Lower lobe of right lung (tissue), 2 donors: ENCODE measurements at places on chromosomes 6 and 20.
A peak's percentile ranks its signal among the peaks of the same experiment; 100 is the strongest.

- no peak for DNase-seq
Measured at GRCh38 chr6:81241126-81242041, 511.1 kb downstream of the TENT5A start.

- DNase-seq: no peak
Measured at GRCh38 chr6:148203970-148204369, 138.7 kb upstream of the SASH1 start.

- no peak for DNase-seq
Measured at GRCh38 chr6:159444056-159444760, 248.8 kb downstream of the SOD2 start.

DNA sequence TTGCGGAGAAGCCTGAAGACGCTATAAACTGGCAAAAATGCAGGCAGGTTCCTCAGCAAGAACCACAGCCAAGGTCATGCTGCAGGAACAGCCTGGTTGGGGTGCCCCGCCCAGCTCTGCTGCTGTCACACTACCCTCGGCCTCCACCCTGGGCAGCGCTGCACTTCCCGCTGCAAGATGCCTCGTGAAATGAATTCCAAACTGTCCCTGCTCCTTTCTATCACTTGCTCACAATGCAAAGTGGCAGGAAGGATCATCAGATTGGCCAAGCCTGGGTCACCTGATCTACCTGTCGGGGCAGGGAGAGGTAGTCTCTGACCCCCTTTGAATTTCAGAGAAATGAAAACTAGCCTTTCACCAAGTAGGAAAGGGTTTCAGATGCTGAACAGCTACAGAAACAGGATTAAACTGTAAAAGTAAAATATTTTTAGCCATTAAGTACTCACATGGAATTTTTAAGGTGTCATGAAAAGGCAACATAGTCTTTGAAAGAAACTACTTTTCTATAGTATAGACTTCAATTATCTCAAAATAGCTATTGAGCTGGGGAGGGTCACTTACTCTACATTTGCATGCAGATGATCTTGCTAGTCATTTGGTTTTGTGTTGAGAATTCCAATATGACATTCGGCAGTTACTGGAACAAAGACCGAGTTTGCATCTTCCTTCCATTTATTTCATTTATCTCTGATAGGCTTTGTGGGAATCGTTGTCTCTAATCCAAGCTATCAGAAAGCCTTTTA lies 236.4 kb upstream of the ASCC3 start:
- DNase-seq: no peak

- no peak for DNase-seq
Measured at GRCh38 chr6:149277621-149278020, 39.9 kb upstream of the TAB2 start.

- no peak for DNase-seq
Measured at GRCh38 chr6:130159956-130160355, 62.8 kb downstream of the SAMD3 start.

DNA sequence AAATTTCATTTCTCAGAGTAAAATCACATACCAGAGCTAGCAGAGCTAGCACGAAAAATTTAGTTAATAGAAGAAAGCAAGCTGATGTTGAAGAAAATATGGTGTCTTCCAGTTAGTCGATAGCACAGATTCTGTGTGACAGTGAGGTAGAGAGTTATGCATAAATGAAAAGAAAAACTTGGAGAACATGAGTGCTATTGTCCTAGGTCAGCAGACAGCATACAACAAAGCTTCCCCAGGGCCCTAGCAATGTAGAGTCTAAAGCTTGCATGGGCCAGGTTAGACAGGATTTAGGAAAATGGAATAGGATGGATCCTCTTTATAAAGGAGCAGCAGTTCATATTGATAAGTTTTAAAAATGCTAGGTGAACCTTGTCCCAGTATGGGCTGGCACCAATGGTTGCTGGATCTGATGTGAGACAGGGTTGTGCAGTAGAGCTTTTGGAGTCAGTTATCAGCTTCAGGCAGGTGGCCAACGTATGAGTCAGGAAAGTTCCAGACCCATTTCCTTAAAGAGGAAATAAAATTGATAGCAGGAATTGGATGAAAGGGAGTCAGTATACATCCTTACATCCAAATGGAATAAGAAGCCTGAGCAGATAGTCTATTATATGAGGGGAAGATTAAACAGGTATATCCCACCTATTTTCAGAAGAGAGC lies 277.2 kb downstream of the FRK start:
- DNase-seq: no peak

- no peak for DNase-seq
Measured at GRCh38 chr6:628766-629165, 28.1 kb downstream of the HUS1B start.

DNA sequence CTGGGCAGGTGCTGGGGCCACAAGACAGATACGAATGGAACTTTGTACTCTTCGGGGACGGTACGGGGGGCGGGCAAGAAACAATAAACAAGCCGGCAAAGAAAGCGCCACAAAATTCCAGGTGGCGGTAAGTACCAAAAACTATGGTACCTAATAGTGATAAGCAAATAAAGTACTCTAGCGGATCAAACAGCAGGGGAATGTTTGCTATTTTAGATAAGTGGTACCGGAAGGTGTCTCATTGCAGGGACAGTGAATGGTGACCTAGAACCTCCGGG lies 15.1 kb upstream of the RIPK1 start:
- DNase-seq: no peak

DNA sequence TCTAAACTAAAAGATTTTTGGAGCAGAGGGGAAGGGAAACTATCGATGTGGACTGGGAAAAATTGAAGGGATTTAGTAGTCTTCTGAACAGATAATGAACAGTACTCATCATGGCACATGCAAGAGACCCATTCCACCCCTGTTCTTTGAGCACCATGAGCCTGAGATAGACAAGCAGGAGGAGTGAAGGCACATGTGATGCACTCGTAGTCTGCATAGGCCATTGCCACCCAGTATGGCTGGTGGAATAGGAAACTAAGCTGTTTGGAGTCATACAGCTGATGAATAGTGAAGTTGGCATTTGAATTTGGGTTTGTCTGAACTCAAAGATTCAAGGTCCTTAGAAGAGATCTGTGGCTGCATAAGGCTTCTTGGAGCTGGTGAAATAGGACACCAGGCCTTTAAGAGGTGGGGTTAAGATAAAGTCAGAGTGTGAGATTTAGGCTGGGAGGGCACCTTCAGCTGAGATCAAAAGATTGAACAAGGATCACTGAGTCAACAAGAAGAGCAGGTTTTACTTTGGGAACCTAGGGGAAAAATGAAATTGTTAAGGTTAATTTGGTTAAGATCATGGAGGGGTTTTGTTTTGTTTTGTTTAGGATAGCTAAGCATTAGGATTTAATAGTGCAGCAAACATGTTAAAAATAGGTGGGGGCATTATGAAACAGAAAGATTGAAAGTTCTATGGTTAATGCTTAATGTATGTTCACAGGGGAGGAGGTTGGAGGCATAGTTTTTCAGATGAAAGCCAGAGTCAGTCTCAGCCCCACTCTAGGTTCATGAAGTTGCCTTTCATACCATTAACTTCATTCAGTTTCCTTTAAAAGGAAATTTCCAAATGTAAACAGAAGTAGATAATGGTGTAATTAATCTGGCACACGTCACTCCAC lies 148.8 kb downstream of the ARID1B start:
- no peak for DNase-seq

DNA sequence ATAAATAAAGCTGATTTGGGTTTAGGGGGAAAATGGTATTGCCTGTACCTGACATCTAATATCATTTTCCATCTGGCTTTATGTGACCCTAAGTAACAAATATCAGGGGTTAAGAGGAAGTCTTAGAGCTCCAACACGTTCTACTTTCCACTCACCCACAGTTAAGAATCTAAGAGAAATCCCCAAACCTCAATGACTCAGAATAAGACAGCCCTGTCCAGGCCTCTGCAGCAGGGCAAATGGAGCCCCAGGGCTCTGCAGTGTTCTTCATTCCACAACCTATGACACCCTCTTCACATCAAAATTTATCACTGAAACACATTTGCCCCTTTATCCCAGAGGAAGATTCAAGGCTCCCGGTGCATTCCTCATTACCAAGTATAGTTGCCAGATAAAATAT lies 20.3 kb upstream of the TENT5A start:
- DNase-seq: no peak

- DNase-seq: no peak
Measured at GRCh38 chr6:36666287-36666686, 12.2 kb upstream of the CDKN1A start.

GRCh38 chr20:10359621-10360040 lies 74.4 kb downstream of the MKKS start:
- DNase-seq: no peak

GRCh38 chr6:168562576-168563151 lies 121.7 kb downstream of the SMOC2 start:
- no peak for DNase-seq

GRCh38 chr6:89536231-89536630 lies 102.3 kb downstream of the LYRM2 start:
- DNase-seq: no peak

DNA sequence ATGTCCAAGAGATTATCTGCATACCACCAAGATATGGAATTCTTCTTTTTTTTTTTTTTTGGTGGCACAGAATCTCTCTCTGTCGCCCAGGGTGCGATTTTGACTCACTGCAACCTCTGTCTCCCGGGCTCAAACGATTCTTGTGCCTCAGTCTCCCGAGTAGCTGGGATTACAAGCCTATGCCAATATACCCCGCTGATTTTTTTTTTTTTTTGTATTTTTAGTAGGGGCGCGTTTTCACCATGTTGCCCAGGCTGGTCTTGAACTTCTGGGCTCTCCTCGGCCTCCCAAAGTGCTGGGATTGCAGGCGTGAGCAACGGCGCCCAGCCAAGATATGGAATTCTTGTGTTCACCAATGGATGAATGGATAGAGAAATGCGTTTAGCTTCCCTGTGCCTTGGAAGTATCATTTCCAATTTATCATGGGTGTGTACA lies 31.0 kb downstream of the POM121L2 start:
- DNase-seq: no peak

DNA sequence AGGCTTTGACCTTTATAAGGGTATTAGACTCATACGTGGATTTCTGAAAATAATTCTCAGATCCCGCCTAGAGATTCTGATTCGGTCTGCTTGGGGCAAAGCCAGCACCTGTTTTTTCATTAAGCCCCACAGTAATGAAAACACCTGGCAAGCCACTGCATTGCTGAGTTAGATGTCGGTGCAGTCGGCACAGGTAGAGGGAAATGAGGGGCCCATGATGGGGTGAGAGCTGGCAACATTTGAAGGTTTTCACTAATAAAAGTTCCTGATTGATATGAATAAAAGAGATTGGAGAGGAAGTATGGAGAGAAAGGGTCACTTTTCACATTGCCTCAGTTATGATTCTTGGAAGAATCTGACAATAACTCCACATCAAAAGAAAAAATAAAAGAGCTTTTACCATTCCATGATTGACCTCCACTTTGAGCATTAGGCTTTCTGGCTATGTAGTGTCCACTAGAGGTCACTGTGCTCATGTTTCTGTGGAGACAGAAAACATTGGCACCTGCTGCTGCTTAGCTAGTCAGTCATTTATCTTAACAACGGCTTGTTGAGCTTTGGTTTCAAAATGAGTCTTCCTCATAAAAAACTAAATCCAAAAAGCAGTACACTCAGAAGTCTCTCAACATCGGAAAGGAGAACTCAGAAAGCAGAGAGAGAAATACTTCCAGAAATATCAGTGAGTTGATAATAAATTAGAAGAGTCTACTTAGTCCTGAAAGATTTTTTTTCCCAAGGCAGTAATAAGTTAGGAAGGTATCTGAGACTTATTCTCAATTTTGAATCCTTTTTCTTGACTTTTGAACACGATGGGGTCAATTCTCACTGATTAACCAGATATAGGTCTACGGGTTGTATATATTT lies 53.3 kb upstream of the KLHL31 start:
- no peak for DNase-seq

- no peak for DNase-seq
Measured at GRCh38 chr6:134402372-134402984, 84.6 kb upstream of the SGK1 start.

- no peak for DNase-seq
Measured at GRCh38 chr6:153568628-153569027, 437.5 kb upstream of the RGS17 start.

GRCh38 chr6:10403385-10404106 lies 11.3 kb downstream of the TFAP2A start:
- no peak for DNase-seq

GRCh38 chr6:77178821-77179220 lies 284.5 kb downstream of the HTR1B start:
- no peak for DNase-seq

GRCh38 chr6:158411998-158412397 lies 99.7 kb downstream of the TULP4 start:
- DNase-seq: no peak

- no peak for DNase-seq
Measured at GRCh38 chr6:41921712-41921998, 356 bp downstream of the BYSL start.

DNA sequence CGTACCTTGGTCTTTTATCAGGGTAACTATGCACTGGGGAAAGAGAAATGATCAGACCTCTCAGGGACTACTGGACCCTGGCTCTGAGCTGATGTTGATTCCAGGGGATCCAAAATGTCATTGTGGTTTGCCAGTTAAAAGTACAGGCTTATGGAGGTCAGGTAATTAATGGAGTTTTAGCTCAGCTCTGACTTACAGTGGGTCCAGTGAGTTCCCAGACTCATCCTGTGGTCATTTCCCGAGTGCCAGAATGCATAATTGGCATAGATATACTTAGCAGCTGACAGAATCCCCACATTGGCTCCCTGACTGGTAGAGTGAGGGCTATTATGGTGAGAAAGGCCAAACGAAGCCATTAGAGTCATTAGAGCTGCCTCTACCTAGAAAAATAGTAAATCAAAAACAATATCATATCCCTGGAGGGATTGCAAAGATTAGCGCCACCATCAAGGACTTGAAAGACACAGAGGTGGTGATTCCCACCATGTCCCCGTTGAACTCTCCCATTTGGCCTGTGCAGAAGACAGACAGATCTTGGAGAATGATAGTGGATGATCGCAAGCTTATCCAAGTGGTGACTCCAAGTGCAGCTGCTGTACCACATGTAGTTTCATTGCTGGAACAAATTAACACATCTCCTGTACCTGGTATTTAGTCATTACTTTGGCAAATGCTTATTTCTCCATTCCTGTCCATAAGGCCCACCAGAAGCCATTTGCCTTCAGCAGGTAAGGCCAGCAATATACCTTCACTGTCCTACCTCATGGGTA lies 152.4 kb downstream of the THBS2 start:
- no peak for DNase-seq

GRCh38 chr20:58032599-58032998 lies 195.9 kb downstream of the ANKRD60 start:
- no peak for DNase-seq

GRCh38 chr6:170159022-170159965 lies 131.6 kb downstream of the DLL1 start:
- peak; percentile 46 for DNase-seq

GRCh38 chr6:100210137-100211117 lies 216.4 kb upstream of the MCHR2 start:
- no peak for DNase-seq

GRCh38 chr6:84065693-84066290 lies 32.2 kb downstream of the MRAP2 start:
- no peak for DNase-seq
